ENCODE measurements at places on chromosomes 7 and 10.

GRCh38 chr7:65475040-65475726 is 101.5 kb downstream of the ZNF92 start:
- no peak for DNase-seq

DNA sequence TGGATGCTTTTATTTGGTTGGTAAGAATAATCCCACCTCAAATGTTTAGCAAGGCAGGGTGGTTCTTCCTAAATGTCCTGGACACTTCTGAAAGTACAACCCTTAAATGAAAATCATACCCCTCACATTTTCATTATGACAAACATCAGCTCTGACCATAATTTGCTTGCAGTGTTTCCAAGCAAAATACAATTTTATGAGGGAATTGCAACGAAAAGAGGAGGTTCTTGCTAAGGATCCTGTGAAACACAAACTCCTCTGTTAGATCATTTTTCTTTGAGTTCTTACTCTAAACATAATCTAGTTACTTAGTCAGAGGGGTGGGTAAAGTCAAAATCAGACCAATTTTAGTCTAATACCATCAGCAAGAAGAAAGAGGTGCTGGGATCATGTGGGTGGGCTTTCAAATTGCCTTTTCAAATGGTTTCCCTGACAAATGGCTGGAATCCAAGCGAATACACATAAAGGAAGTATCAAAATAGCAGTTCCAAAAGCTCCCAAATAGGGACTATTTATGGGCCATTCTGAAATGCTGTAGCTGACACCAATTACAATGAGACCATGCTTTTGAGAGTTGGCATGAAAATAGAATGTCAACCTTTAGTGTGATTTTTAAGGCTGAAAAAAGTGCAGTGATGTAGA is 164.9 kb upstream of the INHBA start:
- DNase-seq, result no peak

GRCh38 chr10:30573721-30574431 is 55.7 kb downstream of the LYZL2 start:
- no peak for DNase-seq

DNA sequence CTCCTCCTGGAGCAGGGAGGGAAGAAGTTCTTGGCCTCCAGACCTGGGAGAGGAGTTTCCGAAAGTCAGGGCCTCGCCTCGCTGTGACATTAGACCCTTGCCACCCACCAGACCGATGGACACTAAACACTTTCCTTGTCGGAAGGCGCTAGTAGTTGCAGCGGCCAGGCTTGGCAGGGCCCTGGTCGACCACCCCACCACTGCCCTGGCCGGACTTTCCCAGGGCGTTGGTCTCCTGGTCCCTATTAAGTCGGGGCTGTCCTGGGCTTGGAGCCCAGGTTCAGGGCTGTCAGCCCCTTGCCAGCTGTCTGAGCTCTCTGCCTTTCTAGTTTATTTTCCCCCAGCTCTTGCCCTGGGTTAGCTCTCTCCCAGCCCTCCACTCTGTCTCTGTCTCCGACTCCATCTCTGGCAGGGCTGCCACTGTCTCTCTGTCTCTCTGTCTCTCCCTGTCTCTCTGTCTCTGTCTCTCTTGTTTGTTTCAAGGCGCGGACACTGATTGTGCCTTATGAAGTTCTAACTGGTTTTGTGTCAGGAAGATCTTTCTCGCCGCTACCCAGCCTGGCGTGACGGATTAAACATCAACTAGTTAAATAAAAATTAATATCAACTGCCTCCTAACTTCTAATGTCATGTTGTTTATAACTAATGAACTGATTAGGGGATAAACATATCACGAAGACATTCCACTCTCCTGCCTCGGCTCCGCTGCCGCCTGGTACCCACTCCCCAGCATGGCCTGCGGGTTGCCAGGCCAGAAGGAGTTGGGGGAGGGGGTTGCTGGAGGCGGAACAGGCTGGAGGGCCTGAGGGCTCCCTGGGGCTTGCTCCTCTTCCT is 13.8 kb upstream of the PAX2 start:
- DNase-seq, result no peak

DNA sequence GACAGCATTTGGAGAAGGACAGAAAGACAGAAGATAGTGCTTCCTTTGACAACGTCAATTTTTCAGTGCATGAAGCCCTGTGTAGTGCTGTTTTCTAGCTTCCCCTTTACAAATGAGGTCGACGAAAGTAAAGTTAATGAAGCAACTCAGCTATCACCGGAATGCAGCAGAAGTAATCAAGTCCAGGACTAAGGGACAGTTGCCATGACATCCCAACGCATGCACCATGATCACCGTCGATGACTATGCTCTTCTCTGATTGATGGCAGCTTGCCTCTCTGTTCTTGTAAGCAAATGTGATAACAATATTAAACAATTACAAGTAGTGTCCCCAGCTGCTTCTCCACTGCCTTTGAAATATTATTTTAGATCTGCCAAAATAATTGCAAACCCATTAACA is 205.8 kb downstream of the FRMD4A start:
- no peak for DNase-seq

DNA sequence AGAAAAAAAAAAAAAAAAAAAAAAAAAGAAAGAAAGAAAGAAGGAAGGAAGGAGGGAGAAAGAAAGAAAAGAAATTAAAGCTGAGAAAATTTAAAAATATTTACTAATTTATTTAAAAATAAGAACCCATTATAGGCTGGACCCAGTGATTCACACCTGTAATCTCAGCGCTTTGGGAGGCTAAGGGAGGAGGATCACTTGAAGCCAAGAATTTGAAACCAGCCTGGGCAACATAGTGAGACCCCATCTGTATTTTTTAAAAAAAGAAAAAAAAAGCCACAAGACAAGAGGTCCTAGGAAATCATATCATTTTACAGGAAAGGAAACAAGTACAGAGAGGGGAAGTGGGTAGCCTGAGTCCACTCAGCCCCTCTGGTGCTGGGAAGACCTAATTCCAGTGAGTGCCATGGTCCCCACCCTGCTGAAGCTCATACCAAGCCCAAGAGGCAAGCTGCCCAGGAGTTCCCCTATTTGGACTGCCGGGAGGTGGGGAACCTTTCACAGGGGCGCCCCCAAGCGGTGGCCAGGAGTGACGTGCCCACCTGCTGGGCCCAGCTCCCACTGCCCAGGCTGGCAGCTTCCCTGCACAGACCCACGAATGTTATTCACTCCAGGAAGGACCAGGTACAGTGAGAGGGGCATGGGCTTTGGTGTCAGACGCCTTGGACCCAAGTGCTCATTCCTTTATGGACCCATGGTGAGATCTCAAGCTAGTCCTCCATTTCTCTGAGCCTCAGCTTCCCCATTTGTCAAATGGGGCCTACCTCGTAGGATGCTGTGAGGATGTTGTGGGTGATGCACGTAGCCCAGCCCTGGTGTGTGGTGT is 133.6 kb downstream of the ZMIZ1 start:
- no peak for DNase-seq

- no peak for DNase-seq
These were observed 30.1 kb downstream of the AFAP1L2 start for GRCh38 chr10:114374053-114374791.

DNA sequence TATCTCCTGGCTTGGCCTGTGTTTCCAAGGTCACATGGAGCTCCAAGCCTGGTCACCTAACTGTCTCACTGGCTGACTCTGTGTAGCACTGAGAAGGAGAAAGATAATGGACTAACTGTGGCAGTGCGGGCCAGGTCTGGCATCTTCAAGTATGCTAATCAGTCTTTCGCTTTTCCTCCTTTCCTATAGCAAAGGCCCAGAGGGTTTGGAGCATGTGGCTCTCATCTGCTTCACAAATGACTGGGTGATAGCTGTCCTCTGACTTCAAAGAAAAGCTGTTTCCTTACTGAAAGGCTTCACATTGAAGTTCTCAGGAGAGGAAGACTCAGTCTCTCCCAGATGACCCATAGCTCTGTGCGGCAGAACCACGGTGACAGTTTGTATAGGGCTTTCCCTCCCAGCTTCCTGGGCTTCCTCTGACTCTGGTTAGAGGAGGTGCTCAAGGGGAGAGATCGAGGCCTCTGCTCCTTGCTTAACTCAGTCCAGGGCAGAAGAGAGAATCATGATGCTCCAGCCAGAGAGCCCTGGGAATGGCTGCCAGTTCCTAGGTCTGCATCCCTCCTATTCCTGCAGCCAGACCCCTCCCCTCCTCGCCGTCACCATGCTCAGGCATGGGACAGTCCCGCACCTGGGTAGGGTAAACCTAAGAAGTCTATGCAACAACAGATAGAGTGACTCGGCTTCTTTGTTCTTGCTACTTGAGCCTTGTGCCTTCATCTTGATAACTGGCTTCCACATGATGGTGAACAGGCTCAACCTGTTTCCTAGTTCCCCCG is 72.3 kb downstream of the CCDC71L start:
- DNase-seq, result no peak
